ENCODE measurements at places on chromosomes 7 and 10.

DNA sequence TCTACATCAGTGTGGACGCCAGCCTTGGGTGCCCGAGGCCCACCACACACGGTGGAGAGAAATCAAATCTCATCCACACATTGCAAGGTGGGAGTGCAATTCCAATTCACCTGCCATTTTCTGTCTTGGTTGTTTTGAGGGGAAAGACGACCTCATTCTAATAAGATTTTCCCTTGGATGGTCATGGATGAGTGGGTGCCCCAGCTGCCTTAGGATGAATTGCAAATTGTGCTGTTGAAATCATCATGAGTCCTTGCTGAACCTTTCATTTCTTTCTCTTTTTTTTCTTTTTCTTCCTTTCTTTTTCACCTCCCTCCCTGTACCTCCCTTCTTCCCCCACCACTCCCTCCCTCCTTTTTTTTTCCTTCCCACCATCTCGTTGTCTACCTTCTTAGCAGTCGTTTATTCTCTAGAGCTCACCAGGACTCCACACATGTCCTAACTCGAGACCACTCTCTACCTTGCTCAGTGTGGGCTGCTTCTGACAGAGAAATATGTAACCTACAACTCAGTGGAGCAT is 266.9 kb upstream of the NFE2L3 start:
- DNase-seq = no peak

DNA sequence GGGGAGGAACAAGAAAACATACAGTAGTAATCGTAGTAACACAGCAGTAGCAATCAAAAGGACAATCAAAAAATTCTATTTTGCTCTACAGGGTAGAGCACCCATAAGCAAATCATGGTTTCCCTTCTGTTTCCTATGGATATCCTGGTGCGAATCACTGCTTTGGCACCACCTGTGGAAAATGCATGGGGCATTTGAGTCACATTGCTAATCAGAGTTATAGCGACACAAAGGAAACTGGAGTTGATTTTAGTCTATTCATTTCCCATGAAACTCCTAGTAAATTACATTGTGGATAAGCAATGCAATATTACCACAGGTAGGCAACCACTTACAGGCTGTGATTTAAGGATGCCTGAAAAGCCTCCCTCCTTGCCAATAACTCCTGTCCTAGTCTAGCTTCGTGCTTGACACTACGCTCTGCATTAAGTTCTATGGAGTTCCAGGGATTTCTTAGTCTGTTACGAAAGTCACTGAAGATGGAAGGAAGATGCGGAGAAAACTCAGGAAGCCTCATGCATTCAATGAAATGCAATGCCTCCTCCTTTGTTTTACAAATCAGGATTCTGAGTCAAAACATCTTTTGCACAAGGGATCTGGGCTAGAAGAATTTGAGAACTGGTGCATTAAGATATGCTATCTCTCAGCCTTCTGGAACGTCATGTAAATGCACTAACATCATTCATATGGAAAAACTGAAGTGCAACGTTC is 188.4 kb downstream of the DGKI start:
- DNase-seq = no peak

DNA sequence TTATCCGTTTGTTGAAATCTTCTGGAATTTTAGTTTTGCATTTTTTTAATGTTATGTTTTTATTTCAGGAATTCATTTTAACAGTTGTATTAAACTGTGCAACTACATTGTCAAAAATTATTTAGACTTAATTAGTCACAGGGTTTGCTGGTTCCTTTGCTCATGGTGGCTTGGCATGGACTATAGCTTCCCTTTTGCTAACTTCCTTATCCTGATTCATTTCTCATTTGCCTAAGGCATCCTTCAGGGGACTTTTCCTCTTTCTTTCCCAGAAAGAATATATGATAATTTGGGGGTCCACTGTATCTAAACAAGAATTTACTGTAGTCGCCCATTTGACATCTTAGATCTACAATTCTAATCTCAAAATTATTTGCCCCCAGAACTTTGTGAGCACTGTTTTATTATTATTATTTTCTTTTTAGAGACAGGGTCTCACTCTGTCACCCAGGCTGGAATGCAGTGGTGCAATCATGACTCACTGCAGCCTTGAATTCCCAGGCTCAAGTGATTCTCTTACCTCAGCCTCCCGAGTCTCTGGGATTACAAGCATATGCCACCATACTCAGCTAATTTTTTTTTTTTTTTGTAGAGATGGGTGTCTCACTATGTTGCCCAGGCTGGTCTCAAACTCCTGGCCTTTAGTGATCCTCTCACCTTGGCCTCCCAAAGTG is 13.9 kb downstream of the FIGNL1 start:
- no peak for DNase-seq

DNA sequence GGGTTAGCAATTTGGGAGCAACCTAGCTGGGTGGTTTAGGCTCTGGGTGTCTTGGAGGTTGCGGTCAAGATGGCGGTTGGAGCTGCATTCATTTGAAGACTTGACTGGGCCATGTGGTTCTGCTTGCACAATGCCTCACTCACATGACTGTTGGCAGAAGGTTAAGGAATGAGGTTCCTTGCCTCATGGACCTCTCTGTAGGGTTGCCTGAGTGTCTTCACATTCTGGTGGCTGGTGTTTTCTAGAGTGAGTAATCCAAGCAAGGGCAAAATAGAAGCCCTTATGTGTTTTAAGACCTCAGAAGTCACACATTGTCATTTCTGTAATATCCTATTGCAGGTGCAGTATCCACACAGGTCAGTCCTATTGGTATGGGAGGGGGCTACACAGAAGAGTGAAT is 52.0 kb downstream of the CDK14 start:
- no peak for DNase-seq

GRCh38 chr10:100371482-100372027 is 24.5 kb downstream of the SCD start:
- DNase-seq = no peak

- DNase-seq = no peak
Observed at GRCh38 chr7:111802194-111802772, 240.0 kb upstream of the IMMP2L start.

DNA sequence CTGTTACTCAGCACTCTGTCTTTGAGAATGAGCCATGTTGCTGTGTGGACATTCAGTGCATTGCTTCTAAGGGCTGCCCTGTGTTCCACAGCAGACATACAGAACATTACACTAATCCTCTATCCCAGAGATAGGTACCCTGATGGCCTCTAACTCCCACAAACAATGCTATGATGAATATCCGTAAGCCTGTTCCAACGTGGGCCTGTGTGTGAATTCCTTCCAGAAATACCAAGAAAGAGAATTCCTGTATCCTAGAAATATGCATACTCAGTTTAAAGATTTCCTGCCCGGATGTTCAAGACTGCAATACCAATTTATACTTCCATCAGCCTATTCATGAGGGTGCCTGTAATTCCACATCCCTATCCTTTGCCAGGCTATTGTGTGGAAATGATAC is 21.3 kb upstream of the ST8SIA6 start:
- no peak for DNase-seq

DNA sequence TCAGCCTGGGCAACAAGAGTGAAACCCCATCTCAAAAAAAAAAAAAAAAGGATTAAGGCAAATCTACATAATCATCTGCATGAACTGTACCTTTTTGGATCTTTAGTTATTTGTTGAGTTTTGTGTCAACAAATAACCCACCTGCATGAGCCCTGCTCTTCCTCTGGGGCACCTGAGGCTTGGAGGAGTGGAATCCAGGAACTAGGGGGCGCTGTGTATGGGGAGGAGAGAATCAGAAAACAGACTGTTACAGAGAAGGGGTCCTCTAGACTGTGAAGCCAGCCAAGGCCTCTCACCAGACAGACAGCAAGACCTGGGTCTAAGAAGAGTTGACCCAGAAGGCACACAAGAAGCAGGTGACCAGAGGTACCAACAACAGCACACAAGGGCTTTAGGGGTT is 682.8 kb upstream of the NRP1 start:
- no peak for DNase-seq

- no peak for DNase-seq
Observed at GRCh38 chr10:107264742-107265141, 100.2 kb upstream of the SORCS1 start.

- DNase-seq = no peak
Observed at GRCh38 chr7:29449569-29450260, 113.9 kb upstream of the PRR15 start.

DNA sequence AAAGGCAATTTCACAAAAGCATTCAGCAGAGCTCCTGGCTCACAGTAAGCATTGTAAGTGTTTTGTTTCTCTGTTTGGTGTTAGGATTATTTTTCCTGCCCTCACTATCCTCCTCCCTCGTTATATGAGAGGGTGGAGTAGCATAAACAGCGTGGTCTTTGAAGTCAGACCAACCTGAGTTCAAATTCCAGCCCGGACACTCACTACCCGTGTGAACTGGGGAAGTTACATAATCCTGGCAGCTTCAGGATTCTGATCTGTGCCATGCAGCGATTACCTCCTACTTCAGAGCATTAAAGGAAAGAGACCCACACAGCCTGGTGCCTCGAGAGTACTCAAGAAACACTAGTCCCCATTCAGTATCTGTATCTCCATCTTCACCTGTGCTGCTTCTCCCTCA is 386.5 kb downstream of the INHBA start:
- DNase-seq = no peak

- DNase-seq = no peak
Observed at GRCh38 chr10:8738987-8739386, 684.5 kb downstream of the GATA3 start.

DNA sequence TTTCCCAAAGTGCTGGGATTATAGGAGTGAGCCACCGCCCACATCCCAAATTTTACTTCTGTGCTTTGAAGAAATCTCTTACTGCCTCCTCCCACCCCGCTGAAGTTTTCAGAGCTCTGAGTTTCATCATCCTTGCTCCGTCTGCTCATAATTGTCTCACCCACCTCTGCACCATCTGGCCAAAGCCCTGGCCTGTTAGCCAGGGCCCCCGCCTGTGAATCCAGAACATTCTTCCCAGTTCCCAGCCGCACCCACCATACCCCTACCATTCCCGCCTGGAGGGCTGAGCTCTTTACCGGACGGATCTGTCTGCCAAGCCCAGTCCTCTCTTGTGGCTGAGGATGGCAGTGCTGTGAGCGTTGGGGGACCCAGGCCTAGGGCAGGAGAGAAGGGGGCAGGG is 14.5 kb downstream of the SSC4D start:
- no peak for DNase-seq

- no peak for DNase-seq
Observed at GRCh38 chr10:123563994-123564393, 102.2 kb upstream of the GPR26 start.

- no peak for DNase-seq
Observed at GRCh38 chr7:100370746-100371145, 2.5 kb upstream of the PILRA start.

DNA sequence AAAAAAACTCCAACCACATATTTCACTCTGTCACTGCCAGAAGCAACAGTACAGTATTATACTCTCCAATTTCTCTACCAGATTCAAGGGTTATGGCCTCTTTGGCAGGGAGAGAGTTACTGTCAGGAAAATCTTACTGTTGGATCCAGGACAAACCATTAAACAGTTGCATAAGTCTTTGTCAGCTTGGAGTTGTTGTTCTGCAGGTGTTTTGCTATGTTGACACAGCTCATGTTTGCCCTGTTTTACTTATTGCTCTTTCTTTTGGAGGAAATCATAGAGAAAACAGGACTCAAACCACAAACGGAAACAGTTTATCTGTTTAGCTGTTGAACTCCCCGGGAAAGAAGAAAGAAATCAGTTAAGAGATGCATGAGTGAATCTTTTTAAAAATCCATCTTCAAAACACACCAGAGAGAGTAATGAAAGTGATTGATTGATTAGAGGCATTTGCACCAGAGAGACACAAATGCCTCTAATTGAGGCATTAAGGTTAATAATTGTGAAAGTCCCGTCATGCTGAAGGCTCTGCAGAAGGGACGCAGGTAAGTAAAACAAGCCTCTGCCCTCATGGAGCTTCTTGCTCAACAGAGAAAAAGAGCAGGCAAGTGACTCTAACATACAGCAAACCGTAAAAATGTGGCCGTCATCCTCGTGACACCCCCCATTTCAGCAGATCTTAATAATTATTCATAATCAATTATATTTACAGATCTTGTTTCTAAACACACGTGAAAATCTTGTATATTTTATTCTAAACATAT is 38.7 kb upstream of the ARHGAP21 start:
- DNase-seq = no peak

GRCh38 chr10:112215342-112215774 is 31.8 kb upstream of the GPAM start:
- DNase-seq = no peak

DNA sequence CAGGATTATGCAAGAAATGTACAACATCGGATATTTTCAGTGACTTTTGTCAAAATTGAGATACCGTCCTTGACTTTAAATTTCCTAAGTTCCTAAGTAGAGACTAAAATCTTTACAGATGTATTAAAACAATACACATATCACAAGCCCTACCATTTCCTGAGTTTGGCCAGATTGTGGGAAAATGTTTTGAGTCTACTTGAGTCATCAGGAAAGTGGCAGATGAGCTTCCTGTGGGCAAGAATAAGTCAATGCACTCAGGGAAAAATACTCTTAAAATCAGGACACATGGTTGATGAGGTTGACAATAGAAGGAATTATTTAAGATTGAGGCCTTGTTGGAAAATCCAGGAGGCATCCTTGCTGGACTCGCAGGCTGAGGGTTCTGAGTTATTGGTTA is 162.5 kb downstream of the SNX10 start:
- no peak for DNase-seq

DNA sequence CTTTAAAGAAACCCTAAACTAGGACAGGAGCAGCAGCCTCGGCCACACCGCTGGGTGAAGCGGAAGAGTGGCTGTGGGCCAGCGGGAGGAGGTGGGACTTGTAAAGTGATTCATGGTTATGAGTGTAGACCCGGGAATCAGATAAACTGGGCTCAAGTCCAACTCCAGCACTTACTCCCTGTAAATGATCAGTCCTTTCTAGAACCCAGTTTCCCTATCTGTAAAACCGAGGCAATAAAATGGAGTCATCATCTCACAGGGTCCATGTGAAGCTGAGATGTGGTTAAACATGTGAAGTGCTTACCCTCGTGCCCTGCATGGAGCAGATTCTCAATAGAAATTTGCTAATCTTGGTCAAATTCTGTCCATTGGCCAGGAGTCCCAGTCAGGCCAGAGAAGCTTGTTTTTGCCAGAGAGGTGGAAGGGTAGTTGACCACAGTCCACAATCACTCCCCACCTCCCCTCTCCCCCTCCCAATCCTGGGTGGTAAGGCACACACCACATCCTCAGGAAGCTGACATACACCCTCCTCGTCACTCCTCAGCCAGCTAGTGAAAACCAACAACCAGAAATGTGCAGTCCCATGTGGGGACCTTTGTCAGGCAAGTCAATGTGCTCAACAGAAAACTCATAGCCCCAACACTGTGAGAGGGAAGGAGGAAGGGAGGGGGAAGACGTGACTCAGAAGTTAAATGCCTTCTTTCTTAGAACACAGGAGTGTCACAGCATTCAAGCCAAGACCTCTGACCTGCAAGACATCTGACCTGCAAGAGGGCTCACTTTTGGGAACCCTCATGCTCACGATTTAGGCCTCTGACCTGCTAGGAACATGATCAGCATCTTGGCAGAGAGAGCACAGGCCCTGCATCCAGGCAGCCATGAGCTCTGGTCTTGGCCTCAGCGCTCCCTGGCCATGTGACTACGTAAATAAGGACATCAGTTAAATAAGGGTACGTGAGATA is 145.1 kb downstream of the PLXNA4 start:
- peak; percentile 31 for DNase-seq

- DNase-seq = no peak
Observed at GRCh38 chr7:516606-517456, 2.8 kb downstream of the PDGFA start.
